Stimulated activated CD8-positive, alpha-beta memory T cell treated with anti-CD3 and anti-CD28 coated beads, Interleukin-2, amount 100 ng/mL, for 1 hour (primary cell): ENCODE measurements at places on chromosomes 6 and 20.

- DNase-seq: no peak
These were observed 33.3 kb downstream of the PPP1R14C start for GRCh38 chr6:150176152-150176551.

DNA sequence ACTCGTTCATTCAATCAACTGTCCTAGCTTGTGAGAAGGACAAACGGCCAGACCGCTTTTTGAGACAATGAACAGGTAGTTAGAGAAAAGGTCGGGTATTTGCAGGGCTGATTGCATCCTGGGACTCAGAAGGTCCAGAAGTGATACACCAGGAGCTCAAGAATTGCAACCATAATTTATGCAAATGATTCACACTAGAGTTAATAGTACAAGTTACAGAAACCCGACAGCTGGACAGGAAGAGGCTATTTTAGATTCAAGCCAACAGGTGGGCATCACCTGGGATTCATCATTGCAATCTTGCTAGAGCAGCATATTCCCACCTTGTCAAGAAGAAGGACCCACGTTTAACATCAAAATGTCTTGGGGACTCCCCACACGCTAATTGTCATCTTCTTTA is 83.5 kb downstream of the TNFAIP3 start:
- no peak for DNase-seq

DNA sequence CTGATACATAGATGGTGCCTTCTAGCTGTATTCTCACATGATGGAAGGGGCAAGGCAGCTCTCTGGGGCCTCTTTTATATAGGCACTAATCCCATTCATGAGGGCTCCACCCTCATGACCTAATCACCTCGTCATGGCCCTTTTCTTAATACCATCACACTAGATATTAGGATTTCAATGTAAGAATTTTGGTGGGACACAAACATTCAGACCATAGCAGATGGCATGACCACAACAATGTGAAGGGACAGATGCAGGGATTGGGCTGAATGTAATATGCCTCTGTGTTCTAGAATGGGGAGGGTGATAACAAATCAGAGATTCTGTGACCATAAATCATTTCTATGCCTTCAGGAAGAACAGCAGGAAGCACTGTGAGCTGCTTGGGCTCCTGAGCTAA is 145.8 kb downstream of the LCA5 start:
- no peak for DNase-seq

DNA sequence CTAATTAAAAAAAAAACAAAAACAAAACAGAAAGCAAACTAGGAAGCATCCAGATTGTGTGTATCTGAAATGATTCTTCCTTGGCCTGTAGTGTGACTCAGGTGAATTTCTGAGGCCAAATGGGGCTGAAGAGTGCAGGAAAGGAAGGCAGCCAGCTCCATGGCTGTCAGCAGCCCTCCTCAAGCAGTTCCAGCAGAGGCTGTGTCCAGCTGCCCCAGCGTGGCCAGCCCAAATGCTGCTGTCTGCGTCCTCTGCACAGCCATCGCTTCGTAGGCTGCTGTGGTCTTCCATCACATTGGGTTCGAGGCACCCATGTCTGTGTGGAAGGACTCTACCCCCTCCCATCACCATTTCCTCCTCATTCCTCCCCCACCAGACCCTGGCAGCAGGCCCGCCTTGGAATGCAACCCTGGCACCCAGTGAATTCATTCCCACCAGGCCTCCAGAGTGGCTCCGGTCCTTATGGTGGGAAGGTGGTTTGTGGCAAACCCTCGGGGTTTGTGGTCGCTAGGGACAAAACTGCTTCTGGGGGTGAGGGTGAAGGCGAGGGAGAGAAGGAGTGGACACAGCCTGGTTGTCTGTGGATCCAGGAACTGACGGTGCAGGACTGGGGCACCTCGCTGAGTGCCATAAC is 81.5 kb downstream of the MYLK4 start:
- DNase-seq: no peak

DNA sequence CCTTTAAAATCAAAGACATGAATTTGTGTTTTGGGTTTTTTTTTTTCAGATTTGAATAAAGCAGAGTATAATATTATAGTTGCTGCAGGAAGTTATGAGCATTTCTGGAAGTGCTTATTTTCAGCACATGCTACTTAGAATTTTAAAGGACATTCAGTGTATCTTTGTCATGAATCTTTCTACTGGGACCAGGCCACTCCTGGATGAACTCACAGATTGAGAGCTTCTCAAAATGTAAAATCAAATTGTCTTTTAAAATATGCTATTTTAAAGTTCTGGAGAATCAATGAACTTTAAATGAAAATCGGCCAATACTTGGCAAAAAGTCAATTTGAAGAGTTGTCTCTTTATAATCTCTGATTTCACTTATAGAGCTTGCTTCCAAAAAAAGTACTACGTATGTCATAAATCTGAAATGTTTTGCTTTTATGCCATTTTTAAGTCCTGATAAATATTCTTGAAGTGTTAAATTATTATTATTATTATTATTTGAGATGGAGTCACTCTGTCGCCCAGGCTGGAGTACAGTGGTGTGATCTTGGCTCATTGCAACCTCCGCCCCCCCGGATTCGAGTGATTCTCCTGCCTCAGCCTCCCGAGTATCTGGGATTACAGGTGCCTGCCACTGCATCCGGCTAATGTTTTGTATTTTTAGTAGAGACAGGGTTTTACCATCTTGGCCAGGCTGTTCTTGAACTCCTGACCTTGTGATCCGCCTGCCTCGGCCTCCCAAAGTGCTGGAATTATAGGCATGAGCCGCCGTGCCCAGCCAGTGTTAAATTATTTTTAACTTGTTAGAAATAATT is 175.7 kb upstream of the AKAP12 start:
- no peak for DNase-seq

DNA sequence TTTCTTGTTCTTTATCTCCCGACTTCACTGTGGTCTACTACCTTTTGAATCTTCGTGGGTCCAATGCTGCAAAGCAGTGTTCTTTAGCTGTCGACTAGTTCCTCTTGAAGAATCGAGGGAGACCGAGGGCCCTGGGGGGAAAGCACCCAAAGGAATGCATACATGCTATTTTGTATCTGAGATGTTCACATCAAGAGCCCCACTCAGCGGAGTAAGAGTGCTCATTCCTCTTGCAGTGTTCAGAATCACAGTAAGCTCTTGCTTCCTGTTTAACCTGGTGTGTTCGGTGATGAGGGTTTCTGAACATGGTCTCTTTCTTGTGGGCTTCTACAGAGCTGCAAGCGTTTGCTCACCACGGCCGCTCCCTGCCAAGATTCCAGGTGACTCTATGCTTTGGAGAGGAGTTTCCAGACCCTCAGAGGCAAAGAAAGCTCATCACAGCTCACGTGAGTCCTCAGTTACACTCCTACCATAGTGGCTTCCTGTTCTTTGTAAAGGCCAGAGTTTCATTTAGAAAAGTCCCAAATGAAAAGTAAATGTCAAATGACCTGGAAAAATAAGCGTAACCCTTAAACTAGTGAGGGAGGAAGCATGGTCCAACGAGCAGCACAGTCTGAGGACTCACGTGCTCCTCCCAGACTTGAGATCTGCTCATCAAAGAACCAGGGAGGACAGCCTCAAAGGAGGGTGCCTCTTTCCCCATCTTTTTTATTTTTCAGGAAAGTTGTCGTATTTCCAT is 13.3 kb downstream of the IRF4 start:
- DNase-seq: no peak

DNA sequence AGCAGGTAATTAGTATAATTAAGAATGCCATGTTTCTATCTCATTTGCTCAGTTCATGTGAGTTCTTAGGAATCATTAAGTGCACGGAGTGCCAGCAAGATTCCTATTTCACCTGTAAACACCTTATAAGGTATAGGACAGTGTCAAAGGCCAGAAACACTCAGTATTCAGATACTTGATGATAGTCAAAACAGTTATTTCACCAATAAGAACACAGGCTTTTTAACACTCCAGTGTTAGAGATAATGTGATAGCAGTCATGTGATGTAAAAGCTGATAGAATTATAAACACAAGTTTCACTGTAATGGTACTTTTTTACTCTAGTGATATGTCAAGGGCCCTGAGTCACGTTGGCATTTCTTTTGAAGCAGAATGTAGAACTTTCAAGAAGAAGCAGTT is at the start of gene GPRC6A:
Gene GPRC6A (minus strand): TSS at position 101 of the 400 bp plus-strand sequence. CDS start 70 bp downstream, at position 31.
- DNase-seq: no peak

GRCh38 chr6:2970753-2971419 is 481 bp downstream of the SERPINB6 start:
- DNase-seq: no peak

GRCh38 chr6:112223070-112223861 is 31.1 kb downstream of the LAMA4 start:
- DNase-seq: no peak

GRCh38 chr6:140204154-140204553 is 829.7 kb upstream of the CITED2 start:
- no peak for DNase-seq

DNA sequence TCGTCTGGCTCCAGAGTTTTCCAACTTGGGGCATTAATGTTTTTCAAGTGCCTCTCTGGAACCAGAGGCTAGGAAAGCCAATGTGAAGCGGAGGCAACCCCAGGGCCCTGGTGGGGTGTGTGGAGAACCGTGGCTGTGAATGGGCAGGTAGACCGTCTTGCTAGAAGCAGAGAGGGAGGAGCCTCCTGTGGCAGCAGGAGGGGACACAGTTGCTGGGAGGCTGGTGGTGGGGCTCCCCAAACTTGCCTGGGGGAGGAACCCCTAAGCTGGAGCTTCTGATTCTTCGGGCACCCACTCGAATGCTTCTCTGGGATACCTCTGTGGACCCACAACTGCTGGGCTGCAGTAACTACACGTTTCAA is 65.3 kb upstream of the APCDD1L start:
- no peak for DNase-seq

- no peak for DNase-seq
These were observed 3.8 kb downstream of the TXNDC5 start for GRCh38 chr6:7906741-7907140.

DNA sequence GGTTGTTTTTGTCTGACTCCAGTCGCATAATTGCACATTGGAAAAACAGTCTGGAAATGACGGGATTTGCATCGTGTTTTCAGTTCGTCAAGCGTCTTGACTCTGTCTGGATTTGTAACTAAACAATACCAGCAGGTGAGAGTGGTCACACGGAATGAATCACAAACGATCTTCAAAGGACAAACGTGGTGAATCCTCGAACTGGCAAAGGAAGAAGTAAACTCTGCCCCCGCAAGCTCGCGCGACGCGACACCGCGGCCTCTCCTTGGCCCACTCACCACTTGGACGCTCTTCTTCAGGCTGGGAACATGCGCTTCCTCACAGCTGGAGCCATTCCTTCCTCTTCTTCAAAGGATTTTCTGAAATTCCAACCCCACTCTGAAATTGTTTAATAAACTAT is 352.6 kb downstream of the THBS2 start:
- DNase-seq: no peak

DNA sequence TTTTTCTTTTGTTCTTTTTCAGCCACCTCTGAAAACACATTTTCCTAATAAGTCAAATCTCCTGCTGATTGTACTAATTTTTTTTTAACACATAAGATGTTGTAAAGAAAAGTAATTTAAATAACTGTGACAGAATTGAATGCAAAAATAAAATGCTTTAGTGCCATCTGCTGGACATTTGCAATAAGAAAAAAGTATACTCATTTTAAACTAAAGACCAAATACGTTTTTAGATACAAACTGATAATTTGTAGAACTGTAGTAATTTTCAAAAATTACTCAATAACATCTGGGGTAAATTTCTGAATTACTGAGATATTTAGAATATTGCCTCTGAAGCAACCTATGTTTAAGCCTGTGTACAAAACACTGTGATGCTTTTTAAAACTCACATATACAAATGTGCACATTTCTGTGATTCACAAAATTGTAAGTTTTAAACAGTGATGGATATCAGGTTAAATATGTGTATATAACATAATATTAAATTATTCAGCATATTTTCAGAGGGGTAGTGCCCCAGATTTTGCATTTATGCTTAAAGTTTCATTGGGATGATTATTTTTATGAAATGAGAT is 198.7 kb downstream of the RIMS1 start:
- DNase-seq: no peak

DNA sequence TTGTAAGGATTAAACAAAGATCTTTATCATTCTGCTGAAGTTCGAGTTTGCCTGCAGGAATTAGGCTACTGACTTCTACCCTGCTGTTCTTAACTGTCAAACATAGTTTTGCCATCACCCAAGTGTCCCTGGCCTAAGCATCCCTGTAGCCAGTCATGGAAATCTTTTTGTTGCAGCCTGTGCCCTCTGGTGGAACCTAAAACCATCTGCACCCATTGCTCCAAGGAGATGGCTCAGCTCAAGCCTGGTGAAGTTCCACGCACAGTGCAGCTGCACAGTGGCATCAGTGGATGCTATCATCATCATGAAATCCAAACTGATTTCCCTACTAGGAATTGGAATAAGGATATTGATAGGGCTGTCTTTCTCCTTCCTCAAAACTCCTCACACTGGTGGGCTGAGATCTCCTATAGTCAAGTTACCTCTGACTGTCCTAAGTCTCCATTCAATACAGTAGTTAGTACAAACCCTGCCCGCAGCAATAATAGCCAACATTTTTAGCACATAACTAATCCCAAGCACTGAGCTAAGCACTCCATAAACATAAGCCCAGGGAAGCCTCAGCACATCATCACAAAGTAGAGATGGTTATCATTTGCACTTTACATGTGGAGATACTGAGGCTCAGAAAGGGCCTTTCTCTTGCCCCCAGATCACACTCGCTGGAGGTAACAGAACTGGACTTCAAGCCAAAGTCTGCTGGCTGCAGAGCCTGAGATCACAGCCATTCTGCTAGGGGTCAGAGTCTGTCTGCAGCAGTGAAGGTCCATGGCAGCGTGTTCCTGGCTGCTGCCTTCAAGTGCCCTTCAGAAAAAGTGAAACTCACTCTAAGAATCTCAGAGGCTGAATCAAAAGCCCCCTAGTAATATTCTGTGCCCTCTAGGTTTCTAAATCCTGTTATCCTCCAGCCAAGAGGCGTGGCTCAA is 77.2 kb upstream of the MC3R start:
- DNase-seq: no peak

DNA sequence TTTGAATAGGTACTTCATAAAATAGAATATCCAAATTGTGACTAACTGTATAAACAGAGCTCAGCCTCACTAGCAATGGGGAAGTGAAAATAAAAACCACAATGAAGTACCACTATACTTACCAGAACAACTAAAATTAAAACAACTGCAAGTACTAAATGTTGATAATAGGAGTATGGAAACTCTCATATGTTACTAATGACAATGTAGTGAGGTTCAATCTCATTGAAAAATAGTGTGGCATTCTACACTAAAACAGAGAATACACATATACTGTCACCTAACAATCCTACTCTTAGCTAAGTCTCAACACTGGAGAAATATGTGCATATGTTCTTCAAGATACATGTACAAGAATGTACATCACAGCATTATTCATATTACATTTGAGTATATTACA is 132.0 kb upstream of the CARMIL1 start:
- no peak for DNase-seq

DNA sequence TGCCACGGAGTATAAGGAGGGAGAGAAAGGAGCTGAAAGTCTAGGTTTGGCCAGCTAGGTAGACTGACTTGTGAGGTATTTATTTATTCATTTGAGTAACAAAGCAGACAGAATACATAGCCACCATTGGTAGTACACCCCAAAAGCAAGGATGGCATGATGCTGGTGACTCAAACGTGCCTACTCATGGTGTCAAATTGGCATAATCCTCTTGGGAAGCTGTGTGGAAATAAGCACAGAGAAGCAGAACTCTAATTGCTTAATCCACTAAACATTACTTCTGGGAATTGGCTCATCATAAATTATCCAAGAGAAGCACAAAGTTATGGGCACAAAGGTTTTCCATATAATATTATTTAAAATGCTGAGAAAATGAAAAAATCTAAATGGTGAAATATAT is 2.5 kb downstream of the DEFB132 start:
- DNase-seq: no peak
